ENCODE measurements at places on chromosomes 13 and 19.
A peak's percentile ranks its signal among the peaks of the same experiment; 100 is the strongest.

GRCh38 chr13:76730220-76730619 is 156.0 kb downstream of the KCTD12 start:
- DNase-seq = no peak

DNA sequence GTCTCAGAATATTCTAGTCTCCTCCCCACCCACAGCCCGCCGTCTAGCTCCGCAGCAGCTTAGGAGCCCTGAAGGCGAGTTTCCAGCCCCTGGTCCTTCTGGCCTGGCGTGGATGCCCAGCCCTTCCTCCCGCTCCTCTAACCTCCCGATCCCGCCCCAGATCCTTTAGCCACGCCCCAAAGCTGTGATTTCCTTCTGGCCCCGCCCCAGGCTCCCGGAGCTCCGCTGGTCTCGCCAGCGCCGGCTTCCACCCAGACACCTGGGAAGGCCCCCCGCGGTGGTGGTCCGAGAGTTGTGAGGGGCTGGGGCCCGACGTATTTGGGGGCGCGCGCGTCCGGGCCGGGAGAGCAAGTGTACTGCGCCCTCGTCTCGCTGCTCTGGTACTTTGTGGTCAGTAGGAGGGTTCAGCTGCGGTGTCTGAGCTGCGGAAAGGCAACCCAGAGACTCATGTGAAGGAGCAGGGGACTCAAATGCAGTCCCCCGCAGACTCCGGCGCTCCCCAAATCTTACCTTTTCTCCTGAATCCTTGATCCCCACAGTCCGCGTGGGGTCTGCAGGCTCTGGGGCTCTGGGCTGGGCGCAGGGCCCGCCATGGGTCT is at the start of gene CGB7:
CGB7 (minus strand) TSS at position 114 of the 599 bp plus-strand sequence. CDS start 2,374 bp downstream, outside the sequence.
- DNase-seq = no peak

DNA sequence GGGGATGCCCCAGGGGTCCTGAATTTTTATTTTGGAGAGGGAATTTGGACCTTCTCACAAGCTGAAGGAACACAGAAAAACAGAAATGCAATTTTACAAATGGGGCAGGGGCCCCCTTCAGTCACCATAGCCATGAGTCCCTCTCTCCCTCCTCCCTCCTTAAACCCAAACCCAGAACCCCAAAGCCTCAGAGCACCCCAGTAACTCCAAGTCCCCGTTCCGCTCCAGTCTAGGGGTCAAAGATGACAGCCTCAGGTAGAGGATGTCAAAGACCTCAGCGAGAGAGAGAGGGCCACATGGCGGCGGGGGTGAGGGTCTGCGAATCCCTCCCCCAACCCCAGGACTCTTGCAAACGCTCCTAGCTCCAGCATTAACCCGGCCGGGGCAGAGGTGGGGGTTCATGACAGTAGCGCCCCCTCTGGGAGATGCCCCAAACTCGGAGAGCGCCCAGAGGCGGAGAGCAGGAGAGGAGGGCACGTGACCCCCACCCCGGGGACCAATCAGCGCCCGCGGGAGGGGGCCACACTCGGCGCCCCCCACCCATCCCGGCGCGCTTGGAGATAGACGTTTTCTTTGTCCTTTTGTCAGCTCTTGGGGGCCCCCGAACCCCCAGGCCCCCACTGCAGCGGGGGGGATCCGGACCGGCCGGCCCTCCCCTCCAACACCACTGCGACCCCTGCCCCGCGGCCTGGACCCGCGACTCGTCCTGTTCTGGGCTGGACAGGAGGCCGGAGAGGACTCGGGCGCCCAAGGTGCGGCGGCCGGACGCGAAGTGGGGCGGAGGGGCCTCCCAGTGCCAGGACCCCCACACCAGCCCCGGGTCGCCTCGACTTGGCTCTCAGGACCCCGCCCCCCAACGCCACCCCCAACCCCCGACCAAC is 20.8 kb upstream of the SEMA6B start:
- no peak for DNase-seq

GRCh38 chr13:60448907-60449510 is 52.0 kb downstream of the TDRD3 start:
- DNase-seq = peak; percentile 38

DNA sequence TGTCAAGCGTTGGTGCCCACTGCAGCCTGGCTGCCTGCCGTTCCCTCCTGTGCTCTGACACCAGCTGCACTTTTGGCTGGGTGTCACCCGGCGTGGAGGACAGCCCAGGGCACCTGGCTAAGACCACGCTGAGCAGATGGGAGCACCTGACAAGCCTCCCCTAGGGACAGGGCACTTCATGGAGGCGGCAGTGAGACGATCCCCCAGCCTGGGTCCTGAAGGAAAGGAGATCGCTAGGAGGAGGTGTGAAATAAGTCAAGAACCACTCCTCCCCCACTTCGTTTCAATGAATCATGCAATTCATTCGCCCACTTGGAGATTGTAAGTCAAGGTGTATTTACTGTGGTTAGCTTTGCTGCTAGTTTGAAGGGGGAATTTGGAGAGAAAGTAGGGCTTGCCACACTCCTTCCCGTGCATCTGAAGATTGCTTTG is 38.8 kb downstream of the VSTM2B start:
- DNase-seq = no peak

GRCh38 chr13:28136916-28137315 is 1.4 kb upstream of the PAN3 start:
- DNase-seq = no peak

GRCh38 chr13:30679483-30680330 is 55.6 kb upstream of the ALOX5AP start:
- DNase-seq = peak; percentile 60

GRCh38 chr13:26549713-26550112 is 7.8 kb upstream of the WASF3 start:
- DNase-seq = no peak

GRCh38 chr13:90591927-90592268 is 755.6 kb upstream of the MIR17HG start:
- DNase-seq = peak; percentile 49

DNA sequence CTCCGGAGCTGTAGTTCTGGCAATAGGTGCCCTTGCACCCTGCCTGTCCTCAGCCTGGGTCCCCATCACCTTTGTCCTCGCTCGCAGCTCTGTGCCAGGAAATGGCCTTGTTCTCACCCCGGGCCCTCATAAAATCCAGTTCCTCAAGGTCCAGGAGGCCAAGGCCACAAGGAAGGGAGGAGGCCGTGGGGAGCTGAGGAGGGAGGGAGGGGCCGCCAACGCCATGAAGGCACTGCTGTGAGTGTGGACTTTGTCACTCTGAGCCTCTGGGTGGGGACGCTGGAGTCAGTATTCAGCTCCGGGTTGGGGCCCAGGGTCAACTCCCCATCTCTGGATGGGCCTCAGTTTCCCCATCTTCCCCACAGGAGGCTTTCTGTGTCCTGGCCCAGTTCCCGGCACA is 9.2 kb upstream of the GNA11 start:
- no peak for DNase-seq

DNA sequence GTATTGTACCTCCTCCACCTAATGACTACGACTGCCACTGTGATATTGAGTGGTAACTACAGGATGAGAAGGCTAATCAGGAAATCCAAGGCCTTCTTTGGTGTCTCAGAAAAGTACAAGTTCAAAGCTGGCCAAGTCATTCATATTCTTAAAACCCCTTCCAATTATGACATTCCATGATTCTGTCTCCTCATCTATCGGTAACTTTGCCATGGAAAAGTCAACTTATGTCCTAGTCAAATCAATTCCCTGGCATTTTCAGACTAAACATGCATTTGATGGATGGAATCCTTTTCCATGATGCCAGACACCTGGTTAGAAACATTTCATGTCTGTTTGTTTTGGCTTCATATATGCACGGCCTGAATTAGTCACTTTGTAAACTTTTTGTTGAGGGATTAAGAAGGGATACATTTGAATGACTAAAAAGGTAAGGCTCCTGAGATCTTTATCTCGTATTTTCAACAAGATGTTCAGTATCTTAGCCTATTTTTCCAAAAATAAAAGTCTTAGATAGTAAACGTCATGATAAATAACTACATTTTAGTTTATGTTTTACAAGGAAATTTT is 186.5 kb downstream of the NHLRC3 start:
- DNase-seq = no peak

DNA sequence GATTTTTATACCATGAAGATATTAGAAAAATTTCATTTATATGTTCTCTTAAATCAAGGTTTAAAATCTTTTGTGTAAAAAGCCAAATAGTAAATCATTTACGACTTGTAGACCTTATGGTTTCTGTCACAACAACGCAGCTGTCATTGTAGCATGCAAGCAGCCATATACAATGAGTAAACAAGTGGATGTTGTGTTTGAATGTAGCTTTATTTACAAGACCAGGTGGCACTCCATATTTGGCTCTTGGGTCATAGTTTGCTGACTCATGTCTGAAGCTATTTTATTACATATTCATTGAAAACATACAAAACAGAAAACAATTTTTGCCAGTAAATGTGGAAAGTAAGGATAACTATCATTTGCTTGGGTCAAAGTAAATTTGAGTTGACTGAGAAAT is 930.8 kb downstream of the SLITRK5 start:
- no peak for DNase-seq

DNA sequence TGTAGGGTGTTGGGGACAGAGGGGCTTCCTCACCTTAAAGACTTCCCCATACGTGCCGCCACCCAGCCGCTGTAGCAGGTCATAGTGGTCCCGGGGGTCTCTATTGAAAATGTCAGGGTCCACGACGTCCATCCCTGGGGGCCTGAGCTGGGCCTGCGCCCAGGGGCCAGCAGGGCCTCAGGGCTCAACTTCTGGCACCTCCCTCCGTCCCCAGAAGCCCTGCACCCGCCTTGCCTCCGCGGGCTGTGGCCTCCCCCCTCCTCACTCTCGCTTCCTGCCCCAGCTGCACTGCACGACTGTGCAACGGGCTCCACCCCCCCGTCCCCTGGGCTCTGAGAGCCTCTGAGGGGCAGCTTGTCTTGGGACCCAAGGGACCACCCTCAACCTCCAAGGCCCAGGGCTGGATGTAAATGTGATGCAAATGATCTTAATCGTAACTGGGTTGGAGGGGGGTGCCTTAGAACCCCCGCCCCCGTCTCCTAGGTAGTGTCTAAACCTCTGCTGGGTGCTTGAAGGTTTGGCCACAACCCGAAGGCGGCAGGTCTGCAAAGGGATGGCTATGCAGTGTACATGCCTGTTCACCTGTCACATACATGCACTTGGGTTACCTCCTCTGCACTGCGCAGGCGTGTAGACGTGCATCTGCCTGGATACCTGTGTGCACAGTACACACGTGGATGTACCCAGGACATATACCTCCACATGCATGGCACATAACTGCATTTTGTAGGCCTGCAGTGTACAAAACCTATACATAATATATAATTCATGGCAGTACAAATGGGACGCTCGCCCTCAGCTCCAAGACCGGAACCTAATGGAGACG is at the start of gene MAP4K1:
MAP4K1 (minus strand) TSS at position 190 of the 826 bp plus-strand sequence; CDS start at position 132, 58 bp downstream.
- DNase-seq = peak; percentile 14

DNA sequence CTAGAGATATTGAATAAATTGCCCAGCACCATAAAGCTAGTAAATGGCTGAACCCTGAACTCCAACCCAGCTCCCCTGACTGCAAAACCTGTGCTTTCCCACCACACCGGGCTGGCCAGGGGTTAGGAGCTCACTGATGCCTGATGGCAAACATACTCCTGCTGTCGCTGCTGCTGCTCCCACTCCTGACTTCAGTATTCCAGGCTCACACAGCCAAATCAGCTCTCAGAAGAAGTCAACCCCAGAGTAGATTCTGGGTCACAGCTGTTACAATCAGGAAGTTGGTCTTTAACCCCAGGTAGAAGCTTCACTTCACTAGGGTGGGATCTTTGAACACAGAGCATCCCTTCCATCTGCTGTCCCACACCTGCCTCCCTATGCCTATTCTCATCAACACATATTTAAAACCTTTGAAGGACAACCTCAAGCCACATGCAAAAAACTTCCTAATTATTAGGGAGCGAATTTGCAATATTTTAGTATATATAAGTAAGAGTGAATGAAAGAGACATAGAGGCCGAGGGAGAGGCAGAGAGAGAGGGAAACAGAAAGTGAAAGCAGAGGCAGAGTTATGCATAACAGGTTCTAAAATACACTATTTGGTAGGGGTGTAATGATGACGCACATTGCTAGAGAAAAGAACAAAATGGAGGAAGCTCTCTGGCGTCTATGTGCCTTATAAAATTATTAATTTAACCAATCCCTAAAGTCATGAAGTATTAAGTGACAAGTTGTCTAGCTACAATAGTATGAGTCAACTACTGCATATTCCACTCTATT is 99.4 kb upstream of the SERP2 start:
- DNase-seq = peak; percentile 24

DNA sequence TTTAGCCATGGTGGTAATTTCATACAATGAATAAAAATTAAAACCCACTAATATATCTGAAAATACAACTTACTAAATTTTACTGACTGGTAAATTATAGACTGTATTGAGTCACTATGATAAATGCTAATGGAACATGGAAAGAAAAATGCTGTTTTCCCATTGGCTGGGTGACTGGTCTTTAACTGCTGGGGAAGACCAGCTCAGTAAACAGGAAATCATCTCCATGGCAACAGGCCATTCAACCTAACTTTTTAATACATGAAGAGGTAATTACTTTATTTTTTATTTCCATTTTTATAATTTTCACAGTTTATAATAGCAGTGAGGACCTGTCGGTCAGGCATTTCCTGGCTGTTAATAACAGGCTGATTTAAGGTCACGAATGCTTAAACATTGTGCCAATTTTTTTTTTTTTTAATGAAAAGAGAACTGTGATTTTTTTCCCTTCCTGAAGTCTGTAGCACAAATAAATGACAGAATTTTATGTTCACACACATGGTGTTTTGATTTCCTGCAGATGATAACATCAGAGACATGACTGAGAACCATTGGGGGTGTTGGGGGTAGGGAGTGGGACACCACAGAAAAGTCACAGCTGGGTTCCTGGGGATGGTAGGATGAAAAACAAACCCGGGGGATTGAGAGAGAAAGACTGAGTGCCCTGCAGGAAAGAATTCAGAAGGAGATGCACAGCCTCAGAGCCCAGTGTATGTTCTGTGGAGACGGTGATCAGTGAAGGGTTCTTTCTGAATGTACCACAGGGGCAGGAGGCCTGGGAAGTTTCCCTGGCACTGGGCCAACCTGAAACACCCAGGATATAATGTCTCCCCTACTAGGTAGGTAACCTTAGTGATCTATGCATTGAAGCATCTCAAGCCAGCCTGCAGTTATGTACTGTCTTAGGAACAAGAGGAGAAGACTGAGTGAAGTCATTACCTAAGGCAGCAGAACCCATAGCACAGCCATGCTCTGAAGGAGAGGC is 297.1 kb downstream of the COG6 start:
- peak; percentile 2 for DNase-seq
